ENCODE measurements at places on chromosomes 5 and 9.

DNA sequence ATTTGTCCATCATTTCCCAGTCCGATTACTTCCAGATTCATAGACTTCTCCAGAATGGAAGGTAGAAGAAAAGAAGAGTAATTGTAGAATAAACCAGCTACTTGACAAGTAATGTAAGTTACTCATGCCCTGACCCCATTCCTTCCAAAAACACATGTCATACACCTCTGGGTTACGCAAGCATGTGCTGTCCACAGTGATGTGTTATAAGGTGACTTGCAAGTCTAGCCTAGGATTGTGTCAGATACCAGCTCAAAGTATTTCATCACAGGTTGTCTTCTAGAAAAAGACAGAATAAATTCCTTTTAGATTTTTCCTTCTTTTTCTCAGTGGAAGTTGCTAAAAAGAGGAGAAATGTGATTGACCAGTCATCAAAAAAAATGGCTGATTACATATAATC, 8.0 kb upstream of the TLR4 start:
- DNase-seq, result no peak

- no peak for DNase-seq
Observed at GRCh38 chr9:19947996-19948395, 159.2 kb upstream of the SLC24A2 start.

- DNase-seq, result no peak
Observed at GRCh38 chr5:110150199-110150598, 460.5 kb downstream of the MAN2A1 start.

GRCh38 chr5:11329679-11330078, 568.6 kb upstream of the DAP start:
- no peak for DNase-seq

DNA sequence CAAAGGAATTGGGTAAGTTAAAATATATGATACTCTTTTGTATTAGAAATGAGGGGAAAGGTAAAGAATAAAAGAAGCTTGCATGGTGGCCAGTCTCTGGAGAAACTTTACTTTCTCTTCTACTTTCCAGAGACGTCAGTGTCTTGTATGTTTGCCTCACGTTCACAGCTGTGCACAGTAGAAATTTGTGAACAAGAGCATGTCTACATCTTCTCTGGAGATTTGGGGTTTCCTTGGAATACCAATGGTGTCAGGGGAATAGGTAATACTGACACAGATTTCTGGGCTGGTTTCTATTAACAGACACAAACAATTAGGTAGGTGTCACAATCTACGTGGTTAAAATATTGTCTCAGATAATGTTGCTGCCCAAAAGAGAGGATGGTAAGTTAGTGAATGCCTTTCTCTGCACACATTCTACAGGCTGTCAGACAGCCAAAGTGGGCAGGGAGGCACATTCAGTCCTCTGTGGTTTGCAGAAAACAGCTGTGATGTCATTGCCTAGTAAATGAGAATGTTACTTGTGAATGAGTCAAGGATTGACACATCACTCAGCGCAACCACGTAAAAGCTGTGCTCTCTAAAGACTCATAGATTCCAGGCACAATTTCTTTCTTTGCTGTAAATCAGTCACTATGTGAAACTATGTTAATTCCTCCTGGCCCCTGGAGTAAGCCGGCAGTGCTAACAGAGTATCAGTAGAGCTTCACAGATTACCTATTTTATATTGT, 397.1 kb downstream of the MAN2A1 start:
- no peak for DNase-seq
